ENCODE measurements at places on chromosomes 4 and X.

DNA sequence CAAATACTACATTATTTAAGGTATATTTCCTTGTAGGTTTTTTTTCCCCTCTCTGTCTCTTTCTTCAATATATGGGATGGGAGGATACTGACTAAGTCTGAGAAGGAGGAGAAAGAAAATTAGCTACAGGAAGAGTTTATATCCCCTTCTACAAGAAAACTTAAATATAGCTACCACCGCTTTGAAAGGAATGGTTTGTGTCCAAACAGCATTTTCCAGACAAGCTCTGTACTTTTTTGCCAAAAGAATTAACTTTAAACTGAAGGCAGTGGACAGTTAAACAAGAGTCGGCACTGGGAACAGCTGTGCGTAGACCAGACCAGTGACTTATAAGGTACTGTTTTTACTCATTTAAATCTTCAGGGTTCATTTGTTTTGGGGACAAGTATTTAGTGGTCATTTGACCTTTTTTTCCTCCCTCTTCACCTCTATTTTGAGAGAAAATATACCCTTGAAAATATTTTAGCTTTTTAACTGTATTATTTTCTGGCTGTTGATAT, 303.7 kb downstream of the ARHGAP24 start:
- no peak for DNase-seq

- DNase-seq, result no peak
Observed at GRCh38 chrX:20527558-20528011, 260.9 kb upstream of the RPS6KA3 start.

DNA sequence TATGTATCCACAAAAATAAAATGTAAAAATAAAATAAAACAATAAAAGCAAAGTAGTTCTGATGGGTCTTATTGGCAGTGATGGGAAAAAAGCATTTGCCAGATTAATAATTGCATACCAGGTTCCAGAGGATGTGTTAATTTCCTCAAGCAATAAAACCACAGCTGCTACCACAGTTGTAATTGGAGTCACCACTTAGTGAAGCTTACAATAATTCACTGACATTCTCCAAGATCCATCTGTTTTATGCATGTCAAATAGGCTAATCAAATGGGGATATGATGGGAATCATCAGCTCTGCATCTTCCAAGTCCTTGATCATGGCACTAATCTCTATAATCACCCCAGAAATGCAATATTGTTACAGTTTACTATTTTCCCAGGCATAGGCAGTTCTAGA, 123.5 kb upstream of the EMCN start:
- DNase-seq, result no peak

DNA sequence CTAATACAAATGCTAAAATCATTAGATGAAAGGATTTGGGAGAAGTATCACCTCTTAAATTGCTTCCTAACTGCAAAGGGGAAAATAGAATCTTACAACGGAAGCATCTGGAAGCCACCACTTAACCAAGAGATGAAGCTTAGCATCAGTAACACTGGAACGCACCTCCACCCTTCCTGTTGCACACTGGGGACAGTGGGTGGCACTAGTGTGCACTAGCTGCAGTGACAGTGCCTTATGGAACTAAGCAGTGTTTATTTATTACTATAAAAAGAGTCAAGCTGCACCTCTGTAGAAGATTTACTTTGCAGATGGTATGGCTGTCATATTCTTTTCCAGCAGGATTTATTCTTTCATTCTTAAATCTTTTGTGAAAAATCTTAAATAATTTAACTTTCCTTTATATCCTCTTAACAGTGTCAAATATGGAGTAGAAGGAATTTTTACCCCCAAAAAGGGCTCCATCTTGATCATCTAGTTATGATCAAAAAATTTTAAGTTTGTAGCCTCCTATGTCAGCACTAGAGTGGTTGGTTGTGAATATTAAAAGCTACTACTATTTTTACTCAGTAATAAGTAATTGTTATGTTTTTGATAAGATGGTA, 76.7 kb downstream of the SCD5 start:
- no peak for DNase-seq

GRCh38 chr4:40114206-40114605, 57.6 kb downstream of the N4BP2 start:
- no peak for DNase-seq

- DNase-seq, result no peak
Observed at GRCh38 chr4:53730031-53730805, 138.9 kb upstream of the LNX1 start.

GRCh38 chr4:84565951-84566350, 17.0 kb upstream of the CDS1 start:
- no peak for DNase-seq

- DNase-seq, result no peak
Observed at GRCh38 chr4:134632056-134632455, 430.5 kb upstream of the PABPC4L start.

DNA sequence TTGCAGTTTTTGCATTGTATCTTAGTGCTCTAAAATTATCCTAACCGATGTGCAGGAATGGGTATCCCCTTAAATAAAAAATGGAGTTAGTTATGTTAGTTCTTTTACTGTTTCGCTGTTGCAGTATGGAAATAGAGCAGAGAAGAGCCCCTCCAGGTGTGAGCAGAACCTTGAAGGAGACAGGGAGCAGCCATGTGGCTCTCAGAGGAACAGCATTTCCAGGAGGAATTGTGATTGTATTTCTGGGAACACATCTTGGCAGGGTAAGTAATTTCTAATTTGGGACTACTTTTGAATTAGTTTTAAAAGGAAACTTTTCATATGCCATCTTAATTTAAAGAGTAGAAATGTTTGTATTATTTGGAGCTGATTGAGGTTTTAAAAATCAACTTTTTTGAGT, 5.3 kb upstream of the CCDC158 start:
- DNase-seq, result no peak

DNA sequence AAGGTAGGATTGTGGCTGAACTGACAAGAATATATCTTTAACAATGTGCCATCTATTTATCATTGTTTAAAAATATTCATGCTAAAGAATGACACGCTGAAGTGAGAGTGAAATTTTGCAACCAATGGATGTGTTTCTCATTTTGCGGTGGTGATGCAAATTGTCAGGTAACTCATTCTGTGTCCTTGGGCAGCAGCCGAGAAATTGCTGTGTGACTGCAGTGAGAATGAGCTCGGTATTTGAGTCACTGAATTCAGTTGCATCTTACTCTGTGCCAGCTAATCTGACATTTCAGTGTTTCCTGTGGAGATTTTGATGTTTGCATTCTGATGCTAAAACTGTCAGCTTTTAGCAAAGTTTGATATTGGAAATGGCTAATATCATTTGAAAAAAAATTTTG, 28.1 kb downstream of the MCUB start:
- DNase-seq, result peak; percentile 44

GRCh38 chr4:87211249-87211952, 9.0 kb downstream of the KLHL8 start:
- no peak for DNase-seq

- DNase-seq, result no peak
Observed at GRCh38 chr4:25065932-25066590, 35.3 kb upstream of the LGI2 start.

DNA sequence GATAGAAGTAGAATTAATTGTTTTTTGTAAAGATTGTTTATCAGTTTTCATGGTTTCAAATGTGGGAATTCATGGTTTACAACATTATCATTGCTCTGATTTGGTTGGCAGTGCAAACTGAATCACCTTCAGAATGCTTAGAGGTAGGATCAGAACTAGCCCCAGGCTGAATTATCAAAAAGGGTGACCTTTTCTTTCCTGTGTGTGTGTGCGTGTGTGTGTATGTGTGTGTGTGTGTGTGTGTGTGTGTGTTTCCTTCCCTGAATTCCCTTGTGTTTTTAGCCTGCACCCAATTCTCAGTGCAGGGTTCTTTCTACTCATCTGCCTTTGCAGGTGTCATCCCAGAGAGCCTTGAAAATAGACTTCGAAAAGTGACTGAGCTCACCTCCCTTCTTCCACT, 125.0 kb downstream of the BMPR1B start:
- no peak for DNase-seq

GRCh38 chr4:823176-823760, 2.7 kb downstream of the CPLX1 start:
- DNase-seq, result no peak

DNA sequence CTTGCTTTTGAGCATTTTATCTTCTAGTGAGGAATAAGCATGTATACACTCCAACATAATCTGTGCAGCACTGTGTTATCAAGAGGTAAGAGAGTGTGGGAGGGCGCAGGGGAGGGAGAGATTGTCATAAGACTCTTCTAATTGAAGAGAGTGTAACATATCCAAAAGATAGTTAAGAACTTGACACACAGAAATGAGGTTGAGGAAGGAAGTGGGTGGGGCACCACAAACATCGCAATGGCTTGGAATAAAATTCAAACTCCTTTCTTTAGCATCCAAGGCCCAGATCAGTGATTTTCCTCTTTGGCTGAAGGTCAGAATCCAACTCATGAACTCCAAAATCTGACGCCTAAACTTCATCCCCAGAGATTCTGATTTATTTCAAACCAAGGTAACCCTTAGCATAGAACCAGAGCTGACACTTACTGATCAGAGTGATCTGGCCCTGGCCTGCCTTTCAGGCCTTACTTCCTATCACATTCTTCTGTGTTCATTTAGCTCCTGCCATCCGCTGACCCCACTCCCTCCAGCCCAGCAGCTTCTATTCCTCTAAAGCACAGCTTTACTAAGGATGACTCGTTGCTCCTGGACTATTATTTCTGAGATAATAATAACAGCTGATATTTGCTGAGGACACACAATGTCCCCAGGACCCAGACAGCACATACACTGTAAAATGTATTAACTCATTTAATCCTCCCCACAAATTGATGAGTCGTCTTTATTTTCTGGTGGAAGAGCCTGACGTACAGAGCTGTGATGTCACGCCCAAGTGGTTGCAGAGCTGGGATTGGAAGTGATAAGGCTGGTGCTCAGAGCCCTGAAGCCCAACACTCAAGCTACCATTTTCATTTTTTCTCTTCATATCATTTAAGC, 10.6 kb upstream of the CTSO start:
- no peak for DNase-seq

DNA sequence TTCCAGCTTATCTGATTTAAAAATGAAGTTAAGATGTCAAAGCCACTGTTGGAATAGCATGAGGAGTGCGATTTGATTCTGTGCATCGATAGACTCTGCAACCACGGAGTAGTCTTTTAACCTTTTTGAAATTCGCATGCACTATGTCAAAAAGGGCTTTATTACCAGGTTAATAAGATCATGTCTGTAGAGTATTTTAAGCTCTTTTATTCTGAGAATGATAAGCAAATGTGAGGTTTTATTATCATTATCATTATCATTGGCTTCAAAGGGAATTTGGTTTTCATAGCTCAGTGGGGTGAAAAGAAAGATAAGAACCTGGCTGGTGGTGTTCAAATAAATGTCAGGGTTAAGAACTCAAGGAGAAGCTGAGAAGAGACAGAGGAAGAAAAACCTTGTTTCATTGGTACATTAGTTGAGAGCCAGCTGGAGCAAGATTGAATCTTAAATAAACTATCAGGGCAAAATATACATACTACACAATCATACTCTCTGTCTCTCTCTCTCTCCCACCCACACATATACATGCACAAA, 102.6 kb downstream of the MMRN1 start:
- DNase-seq, result no peak

DNA sequence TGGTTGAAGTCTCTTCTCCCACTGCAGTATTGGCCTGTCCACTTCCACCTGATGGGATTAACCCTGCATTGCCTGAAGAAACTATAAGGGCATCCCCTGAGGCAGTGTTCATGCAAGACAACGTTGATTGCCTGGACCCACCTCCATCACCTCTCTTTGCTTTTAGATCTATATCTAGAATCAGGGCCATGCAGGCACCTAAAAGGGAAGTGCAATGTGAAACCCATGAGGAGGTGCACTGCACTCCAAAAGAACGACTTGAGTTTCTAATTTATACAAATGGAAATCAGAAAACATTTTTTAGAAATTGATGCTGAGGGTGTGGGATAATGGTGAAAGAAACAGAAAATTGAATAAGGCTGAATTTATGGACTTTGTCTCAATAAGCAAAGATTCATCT, 694.4 kb downstream of the TRAM1L1 start:
- no peak for DNase-seq

GRCh38 chrX:149495573-149496071, 9.5 kb downstream of the IDS start:
- DNase-seq, result no peak

DNA sequence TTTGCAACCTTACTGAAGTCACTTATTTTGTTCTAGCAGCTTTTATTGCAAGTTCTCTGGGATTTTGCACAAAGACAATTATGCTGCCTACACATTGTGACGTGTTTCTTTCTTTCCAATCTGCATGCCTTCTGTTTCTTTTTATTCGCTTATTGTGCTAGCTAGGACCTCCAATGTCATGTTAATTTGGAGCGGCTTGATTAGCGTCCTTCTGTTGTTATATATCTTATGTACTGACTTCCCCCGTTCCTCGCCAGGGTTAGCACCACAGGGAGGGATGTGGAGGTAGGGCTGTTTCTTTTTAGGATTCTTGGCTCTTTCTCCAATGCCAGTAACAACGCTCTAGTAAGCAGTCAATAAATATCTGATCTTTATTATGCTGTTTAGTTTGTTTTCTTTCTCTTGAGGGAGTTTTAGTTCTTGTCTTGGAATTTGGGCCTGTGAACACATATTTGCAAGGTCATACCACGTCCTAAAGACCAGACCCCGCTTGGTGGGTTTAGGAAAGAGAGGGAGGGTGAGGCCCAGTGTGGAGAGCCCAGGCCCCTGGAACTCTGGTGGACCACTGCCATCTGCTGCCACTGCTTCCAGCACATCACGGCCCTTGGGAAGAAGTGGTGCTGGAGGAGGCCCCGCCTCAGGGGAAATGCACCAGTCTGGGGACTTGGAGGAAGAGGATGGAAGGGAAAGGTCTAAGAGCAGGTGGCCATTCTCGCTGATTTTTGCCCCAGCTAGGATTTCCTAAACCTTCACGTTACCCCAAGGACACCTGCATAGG, 129.1 kb downstream of the TRIML1 start:
- no peak for DNase-seq

- no peak for DNase-seq
Observed at GRCh38 chrX:103828529-103828928, 3.5 kb downstream of the RAB9B start.

- DNase-seq, result no peak
Observed at GRCh38 chr4:53480909-53481308, 103.5 kb downstream of the FIP1L1 start.

Data from activated T-cell treated with anti-CD3 and anti-CD28 coated beads, Interleukin-2, amount 50 U/mL, for 1 hour (primary cell).